ENCODE measurements at places on chromosomes 2 and 18.

DNA sequence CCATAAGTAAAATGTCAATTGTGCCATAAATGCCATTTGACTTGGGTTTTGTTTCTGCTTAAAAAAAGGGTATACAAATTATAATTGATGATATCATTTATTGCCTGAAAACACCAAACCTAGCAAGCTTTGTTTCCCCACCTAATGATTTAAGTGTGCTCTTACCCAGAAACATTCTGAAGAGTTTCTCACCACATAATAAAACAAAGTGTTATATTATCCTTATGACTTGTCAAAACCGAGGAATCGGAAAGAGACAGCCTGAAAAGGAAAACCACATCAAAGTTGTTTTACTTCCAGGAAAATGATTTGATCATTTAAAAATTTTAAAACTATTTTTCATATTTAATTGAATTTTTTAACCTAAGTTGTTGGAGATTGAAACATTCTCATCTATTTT lies 170.5 kb upstream of the SLC39A10 start:
- no peak for DNase-seq

DNA sequence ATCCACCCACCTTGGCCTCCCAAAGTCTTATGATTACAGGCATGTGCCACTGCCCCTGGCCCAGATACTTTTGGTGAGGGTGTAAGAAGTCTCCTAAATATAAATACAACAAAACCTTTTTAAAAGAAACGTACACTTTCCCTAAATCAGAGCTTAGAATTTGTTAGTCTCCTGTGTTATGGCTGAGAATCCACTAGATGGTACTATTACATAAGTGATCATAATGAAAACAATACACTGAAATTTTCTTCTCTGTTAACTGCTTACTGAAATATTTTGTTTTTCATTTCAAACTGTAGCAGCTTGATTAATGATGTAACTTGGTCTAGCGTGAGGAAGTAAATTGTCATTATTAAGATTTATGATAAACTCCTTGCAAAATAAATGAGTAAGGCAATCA lies 74.8 kb upstream of the FAM98A start:
- no peak for DNase-seq

- DNase-seq, result no peak
Observed at GRCh38 chr2:143334837-143335236, 205.6 kb downstream of the ARHGAP15 start.

GRCh38 chr2:68537809-68538208 lies 70.4 kb downstream of the APLF start:
- DNase-seq, result peak; percentile 56

- no peak for DNase-seq
Observed at GRCh38 chr2:218066926-218067515, 2.0 kb upstream of the RUFY4 start.

DNA sequence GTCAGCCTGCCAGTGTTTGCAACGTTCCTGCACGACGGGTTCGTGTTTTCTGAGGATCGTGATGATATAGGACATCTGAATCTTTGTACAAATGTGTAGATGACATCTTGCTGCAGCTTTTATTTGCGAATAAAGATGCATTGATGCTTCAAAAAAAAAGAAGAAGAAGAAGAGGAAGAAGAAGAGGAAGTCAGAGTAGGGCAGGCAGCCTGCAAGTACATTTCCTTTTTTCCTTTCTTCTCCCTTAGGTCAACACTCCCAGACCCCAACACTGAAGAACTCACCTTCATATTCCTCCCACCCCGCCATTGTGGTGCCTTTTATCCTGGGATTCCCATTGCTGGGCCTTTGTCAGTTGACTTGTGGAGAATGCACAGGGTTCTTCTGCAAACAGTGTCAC lies 91.5 kb downstream of the FHOD3 start:
- DNase-seq, result no peak

- no peak for DNase-seq
Observed at GRCh38 chr18:79195716-79196683, 126.8 kb downstream of the ATP9B start.

- no peak for DNase-seq
Observed at GRCh38 chr2:185484602-185485001, 254.0 kb upstream of the FSIP2 start.

DNA sequence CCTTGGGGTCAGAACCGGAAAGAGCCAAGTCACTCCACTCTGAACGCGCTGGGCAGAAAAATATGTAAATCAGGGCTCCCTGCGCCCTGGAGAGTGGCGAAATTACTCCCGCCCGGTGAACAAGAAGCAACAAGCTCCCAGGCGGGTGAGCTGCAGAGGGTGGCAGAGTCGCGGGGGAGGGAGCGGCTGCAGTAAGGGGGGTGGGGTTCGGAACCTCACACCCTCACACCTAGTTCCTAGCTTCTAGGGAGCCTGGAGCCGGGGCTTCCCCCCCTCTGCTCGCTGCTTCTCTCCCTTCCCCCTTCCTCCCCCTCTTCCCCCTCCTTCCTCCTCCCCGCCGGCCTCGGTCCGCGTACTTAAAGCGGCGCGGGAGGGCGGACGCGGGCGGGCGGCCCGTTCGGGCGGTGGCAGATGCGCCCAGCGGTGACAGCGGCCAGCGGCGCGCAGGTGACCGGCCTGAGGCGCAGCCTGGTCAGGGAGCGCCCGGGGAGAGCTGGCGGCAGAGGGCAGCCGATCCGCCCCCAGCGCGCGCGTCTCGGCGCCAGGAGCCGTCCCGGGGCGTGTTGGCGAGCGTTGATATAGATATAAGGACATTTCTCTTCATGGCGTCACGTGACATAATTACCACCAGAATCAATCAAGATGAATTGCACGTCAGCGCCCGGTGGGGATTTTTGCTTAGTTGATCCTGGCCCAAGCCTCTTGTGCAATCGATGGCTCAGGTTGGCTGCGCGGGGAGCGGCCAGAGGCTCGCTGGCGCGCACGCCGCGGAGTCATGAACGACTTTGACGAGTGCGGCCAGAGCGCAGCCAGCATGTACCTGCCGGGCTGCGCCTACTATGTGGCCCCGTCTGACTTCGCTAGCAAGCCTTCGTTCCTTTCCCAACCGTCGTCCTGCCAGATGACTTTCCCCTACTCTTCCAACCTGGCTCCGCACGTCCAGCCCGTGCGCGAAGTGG lies at the start of gene HOXD11:
HOXD11 (plus strand) TSS at position 700 of the 959 bp plus-strand sequence; CDS start at position 776, 76 bp downstream.
- DNase-seq, result no peak

DNA sequence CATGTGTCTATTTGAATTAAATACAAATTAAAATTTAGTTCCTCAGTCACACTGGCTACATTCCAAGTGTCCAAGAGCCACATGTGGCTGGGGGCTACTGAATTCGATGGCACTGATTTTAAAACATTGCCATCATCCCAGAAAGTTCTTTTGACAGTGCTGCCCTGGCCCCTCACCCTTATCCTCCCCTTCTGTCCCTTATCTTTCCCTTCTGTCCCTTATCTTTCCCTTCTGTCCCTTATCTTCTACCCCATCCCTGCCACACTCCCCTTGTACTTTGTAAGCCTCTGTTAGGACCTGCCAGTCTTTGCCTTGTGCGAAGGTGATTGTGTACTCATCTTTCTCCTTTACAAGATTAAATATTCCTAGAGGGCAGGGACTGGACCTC lies 85.2 kb downstream of the DNMT3A start:
- no peak for DNase-seq

DNA sequence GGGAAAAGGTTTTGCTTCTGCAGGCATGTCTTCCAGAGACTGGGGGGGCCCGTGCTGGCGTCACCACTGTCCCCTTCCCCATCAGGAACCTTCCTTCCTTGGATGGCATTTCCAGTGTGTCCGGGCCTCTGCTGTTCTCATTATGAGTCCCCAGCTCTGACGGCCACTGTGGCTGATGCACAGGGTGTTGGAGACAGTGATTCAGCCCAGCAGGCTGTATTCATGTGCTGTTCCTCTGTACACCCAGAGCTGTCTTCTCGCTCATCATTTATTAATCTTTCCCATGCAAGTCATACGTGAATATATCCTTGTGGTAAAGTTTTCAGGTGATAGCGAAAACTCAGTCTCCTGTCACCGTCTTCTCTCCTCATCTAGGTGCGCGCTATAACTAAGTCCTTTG lies 57.7 kb downstream of the ASAP2 start:
- DNase-seq, result no peak

DNA sequence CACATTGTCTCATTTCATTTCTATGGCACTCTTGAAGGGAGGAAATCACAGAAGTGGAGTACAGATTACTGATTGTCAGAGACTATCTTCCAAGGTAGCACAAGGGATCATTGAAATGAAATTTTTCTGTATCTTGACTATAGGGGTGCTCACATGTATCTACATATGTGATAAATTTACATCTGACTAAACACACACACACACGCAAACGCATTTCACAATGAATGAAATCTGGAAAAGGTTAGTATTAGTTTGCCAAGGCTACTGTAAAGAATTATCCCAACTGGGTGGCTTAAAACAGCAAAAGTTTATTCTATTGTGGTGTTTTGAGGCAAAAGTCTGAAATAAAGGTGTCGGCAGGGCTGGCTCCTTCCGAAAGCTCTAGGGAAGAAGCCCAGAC lies 144.6 kb downstream of the SH3BP4 start:
- DNase-seq, result no peak

GRCh38 chr2:7539760-7540159 lies 622.5 kb downstream of the RNF144A start:
- no peak for DNase-seq

GRCh38 chr2:83874712-83875430 lies 584.2 kb downstream of the SUCLG1 start:
- no peak for DNase-seq

- DNase-seq, result no peak
Observed at GRCh38 chr2:239383036-239383758, 17.6 kb downstream of the HDAC4 start.

DNA sequence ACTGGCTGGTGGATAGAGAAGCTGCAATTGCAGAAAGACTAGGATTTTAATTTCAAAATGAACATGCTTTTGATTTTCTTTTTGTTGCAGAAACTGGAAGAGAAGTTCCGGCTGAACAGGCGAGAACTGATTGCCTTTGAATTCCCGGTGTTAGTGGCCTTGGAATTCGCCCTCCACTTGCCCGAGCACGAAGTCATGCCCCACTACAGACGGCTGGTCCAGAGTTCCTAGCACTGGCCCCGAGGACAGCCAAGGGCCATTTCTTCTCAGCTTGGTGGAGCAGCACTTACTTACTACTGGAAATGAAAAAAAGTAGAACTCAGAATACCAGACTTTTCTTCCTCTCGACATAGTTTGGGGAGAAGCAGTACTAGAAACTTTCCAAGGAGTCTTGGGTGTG lies 121.9 kb downstream of the CABLES1 start:
- DNase-seq, result no peak

DNA sequence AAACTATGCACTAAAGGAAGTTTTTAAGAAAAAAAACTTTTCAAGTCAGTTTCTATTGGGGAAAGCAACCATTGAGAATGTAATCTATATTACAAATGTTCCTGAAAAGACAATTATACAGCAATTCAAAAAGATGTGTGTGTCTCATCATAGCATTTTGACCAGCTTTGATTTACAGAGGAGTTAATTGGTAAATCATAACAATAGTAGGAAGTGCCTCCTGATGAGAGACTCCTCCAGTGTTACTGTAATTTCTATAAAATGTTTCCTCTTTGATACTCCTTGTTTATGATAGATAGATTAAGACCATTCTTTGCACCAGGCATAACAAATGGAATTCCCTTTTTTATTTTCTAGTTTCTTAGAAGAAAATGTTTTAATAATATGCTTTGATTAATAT lies 249.9 kb downstream of the CALCRL start:
- DNase-seq, result no peak

DNA sequence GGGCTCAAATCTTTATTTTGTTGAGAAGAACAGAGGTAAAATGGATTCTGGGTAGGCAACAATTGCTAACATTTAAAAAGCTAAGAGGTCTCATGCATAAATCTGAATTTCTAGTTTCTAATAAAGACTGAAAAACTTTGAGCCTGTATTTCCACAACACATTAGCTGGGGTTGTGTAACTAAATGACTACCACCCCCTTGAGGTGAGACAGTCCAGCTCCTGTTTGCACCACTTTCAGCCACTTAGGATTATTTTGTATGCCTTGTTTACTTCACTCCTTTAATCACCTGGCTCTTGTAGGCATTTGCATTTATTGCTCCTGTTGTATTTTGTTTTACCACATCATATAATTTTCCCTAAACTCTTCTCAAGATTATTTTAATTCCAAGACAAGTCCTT lies 376.6 kb downstream of the PTH2R start:
- DNase-seq, result no peak

DNA sequence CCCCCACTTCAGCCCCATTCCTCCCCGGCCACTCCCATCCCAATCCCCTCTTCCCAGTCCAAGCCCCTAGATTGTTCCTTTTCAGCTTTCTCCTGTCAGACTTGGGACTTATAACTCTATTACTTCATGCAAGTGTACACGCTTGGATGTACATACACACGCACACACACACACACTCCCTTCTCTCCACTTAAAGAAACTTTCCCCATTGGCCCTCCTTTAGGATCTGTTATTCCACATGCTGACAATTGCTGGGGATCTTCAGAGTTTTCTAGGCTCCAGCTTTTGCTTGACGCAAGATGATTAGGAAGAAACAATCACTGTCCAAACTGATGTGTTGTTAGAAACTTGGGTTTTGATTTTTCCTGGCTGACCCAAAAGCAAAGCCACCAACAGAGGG lies 75.4 kb downstream of the CDK15 start:
- DNase-seq, result no peak

DNA sequence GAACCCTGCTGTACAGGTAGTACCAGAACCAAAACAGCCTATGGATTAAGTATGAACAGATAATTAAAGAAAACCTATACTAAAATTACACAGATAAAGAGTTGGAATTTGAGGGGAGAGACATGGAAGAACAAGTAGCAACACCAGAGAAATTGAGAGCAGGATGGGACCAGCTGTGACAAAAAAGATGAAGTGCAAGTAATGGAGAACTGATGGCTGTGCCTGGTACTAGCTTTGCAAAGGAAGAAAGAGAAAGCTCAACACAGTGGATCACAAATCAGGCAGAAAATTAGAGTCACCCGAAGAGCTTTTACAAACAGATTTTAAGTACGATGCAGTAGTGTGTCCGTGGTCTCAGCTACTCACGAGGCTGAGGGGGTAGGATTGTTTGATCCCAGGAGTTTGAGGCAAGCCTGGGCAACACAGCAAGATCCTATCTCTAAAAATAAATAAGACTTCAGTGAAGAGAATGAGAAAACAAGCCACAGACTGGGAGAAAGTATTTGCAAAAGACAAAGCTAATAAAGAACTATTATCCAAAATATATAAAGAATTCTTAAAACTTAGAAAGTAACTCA lies 46.5 kb downstream of the CUL3 start:
- DNase-seq, result no peak

DNA sequence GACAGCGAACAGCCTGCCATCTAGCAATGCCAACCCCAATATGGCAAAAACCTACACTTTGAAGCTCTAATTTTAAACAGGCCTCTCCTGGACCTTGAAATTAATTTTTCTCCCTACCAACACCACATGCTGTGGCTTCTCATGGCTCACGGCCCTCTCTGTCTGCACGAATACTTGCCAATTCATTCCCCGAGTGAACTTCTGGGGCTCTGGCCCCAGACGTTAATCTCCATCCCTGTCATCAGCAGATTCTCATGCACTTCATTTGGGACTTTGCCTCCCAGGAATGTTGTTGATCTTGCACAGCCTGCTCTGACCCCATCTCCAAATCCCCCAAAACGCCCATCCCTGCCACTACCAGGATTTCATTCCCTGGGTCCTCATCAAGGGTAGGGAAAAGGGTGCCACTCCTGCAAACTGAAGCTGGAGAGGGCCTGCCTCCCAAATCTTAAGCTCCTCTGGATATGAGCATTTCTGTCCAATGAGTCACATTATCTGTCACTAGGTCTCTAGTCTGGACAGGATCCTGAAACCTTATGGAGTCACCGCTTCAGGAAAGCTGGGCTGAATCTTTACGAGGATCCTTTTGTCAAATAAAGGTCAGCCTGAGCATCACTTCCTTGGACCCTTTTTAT lies 10.4 kb downstream of the FIGLA start:
- DNase-seq, result no peak

GRCh38 chr2:83970217-83970929 lies 488.7 kb downstream of the SUCLG1 start:
- no peak for DNase-seq

Measured in inflammatory macrophage treated with lipopolysaccharide for 1 hour (primary cell).